ENCODE measurements at places on chromosomes 11 and 22.

GRCh38 chr11:76577226-76577920 lies 93.2 kb downstream of the LRRC32 start:
- no peak for DNase-seq

DNA sequence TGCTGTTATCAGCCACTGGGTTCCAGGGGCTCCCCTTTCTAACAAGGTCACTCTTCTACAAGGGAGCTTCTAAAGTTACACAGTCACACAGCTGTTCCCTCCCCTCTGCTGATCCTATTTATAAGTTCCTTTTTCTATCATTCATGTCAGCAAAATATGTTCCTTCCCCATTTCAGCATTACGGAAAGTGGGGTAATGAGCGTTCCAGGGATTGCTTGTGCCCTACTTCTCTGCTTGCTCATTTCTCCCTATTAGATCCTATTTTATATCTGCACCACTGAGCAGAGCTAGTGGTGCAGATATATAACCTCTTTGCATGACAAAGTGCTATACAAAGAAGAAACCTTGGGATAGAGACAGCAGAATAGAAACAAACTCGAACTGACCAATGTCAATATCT lies 22.7 kb upstream of the PLEKHB1 start:
- DNase-seq, result no peak

GRCh38 chr11:32526760-32527159 lies 56.9 kb upstream of the EIF3M start:
- no peak for DNase-seq

GRCh38 chr22:39236321-39237317 lies 8.2 kb downstream of the PDGFB start:
- DNase-seq, result no peak

DNA sequence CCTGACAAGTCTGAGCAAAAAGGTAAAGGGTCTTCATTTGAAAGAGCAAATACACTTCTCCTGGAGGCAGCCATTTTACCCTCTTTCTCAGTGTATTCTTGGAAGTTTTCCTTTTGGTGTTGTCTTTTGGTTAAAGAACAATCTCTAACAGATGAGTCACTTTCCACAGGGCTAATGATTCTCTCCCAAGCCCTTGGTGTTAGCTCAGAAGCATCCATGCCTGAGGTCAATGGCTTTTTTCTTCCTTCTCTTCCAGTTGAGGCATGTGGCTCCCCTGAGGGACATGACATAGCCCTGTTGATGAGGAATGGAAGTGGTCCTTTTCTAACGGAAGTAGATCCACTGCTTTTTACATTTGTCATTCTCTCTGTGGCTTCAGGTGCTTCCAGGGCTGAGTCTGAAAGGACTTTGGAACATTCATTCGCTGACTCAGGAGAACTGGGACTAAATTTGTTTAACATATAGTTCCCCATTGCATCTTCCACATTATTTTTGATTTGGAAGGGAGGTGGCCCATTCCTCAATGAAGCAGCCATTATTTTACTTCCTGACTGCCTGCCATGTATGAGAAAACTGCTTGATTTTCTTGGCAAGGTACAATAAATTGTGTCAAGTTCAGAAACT lies 13.8 kb upstream of the POGLUT3 start:
- DNase-seq, result no peak

DNA sequence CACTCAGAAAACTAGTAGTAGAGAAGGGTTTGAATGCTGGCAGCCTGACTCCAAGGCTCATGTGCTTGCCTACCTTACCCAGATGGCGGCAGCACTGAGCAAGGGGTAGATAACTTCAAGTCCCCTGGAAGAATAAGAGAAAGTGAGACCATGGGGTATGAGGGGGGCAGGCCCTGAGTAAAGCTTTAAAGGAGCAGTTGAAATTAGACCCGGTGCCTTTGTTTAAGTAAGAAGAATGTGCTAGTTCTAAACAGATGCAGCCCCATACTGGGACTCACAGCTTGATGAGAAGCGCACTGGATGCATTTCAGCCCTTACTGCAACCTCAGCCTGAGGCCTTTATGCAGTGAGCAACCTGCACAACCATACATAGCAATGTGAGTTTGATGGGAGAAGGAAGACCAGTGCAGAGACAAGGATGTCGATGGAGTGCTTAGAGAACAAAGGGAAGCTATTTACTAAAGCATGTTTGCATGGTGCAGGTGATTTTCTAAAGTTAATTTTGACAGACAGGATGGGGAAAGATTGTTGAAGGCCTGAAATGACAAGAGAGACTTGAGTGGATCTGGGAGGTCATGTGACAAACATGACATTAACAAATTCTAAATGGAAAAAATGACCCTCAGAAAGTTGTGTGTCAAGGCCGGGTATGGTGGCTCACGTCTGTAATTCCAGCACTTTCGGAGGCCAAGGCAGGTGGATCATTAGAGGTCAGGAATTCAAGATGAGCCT lies 27.1 kb upstream of the TMA7B start:
- no peak for DNase-seq

DNA sequence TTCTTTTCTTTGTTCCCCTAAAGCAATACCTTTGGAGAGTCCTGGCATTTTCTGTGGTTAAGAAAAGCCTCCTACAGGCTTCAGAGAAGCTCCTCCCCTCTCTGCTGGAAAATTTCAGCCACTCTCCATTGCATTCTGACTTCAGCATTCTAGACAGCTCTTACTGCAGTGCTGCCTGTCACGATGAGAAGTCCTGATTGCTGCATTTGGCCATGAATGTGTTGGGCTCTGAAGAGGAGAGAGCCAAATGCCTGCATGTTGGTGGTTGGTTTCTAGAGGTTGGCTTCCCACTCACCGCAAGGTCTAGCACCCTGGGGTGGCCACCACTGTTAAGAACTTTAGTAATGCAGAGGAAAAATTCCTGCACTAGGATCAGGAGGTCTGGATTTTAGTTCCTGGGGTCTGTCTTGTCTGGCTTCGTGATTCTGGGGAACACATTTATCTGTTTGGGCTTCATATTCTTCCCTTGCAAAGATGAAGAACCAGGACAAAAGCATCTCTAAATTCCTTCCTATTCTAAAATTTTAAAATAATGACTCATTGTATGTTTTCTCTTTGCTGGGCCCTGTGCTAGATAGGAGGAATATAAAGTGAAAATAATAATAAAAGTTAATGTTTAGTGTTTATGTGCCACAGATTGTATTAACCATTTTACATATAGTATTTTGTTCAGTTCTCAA lies 38.1 kb downstream of the COA4 start:
- no peak for DNase-seq

GRCh38 chr11:44133335-44133946 lies 38.0 kb downstream of the EXT2 start:
- no peak for DNase-seq

- no peak for DNase-seq
Observed at GRCh38 chr11:7115780-7116179, 27.0 kb downstream of the RBMXL2 start.

DNA sequence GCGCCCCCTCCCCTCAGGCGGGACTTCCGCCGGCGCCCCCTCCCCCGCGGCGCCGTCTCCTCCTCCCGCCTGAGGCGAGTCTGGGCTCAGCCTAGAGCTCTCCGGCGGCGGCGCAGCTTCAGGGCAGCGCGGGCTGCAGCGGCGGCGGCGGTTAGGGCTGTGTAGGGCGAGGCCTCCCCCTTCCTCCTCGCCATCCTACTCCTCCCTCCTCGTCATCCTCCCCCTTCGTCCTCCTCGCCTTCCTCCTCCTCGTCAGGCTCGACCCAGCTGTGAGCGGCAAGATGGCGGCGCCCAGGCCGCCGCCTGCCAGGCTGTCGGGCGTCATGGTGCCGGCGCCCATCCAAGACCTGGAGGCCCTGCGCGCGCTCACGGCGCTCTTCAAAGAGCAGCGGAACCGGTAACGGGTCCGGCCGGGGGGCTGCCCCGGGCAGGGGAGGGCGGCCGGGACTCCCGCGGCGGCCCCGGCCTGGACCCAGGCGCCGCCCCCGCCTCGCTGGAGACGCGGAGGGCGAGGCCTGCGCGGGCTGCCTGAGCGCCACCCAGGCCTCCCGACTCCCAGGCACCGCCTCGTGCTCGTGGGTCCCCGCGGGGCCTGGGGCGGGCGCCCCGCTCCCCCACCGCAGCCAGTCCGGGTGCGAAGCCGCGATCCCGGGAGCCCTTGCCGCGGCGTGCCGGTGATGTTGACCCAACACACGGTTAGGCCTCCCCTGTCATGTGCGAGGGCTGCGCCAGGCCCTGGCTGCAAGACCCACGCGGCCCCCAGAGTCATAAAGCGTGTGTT lies at the start of gene ATXN10:
TSS of gene ATXN10 (plus strand) at position 52 of the 781 bp plus-strand sequence. CDS start at position 282, 230 bp downstream.
- DNase-seq, result peak; percentile 20

DNA sequence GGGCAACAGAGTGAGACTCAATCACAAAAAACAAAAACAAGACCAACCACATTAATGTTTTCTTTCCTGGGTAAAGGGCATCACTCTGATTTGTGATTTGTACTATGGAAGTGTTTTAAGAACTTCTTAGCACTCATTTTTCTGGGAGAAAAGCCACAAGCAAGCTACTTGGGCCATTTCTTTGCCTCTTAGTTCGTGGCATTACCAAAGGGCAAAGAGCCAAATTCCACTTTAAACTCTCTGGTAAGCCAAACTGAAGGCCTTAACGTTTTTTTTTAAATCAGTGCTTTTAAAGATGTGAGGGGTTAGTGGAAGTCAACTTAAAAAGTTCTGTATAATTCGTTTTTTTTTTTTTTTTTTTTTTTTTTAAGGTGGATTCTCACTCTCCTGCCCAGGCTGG lies 36.9 kb downstream of the CAT start:
- no peak for DNase-seq

GRCh38 chr11:40679276-40679675 lies 780.2 kb downstream of the LRRC4C start:
- DNase-seq, result no peak

DNA sequence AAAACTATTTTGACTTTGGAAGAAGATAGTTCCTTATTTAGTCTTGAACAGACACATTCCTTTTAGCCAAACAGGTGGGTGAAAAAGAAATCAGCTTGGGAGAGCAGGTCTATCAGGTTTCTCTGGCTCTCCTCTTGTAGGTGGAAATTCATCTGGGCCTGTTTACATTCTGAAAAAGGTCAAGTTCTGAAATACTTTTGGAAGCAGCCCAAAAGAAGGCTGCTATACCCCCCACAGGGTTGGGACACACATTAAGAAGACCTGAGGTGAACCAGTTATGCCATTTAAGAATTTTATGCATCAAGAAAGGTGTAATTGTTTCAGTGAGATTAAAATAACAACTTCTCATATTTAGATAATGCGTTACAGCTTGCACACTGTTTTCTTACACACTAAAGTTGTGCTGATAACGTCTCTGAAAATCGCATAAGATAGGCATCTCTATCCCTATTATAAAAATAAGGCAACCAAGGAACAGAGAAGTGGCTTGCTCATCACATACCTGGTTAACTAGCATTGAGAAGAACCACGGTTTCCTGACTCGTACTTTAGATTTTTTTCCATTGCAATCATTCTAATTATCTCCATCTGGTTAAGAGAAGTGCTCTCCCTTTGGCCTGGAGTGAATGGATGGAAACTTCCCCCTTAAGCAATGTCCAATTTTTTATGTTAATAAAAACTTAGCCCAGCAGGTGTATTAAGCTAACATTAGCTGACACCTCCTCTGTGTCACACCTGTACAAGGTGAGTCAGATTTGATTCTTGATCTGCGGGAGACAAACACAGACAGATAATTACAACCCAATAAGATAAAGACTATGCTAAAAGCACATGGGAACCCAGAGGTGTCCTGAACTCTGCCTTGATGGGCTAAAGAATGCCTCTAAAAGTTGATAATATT lies 60.5 kb upstream of the UCP3 start:
- DNase-seq, result no peak
